ENCODE measurements at places on chromosomes 11 and 22. TPM values are rescaled to one million over a fixed set of nuclear protein-coding genes. Genes with fewer than 3 reads are reported as not detected.
A peak's percentile ranks its signal among the peaks of the same experiment; 100 is the strongest.

Gene SNX32
- 5.9 TPM for total RNA-seq

Gene KCNE3
- total RNA-seq: 0.14 TPM

DNA sequence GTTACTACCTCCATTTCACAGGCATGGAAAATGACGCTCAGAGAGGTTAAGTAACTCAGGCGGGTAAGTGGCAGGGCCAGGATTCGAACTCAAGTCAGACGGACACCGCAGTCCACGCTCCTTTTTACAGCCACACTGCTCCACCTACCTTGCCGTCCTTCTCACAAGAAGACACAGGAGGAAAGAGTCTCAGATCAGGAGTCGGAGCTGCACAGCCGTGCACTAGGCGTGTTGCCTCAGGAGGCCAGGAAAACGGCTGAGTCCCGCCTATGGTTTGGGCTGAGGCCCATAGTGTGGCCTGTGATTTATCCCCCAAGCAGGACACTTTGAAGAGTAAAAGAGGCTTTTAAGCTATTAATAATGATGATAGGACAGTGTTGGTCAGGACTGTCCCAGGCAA, 44.7 kb upstream of the CD5 start:
- no peak for DNase-seq

GRCh38 chr11:70667767-70668166, 269.4 kb downstream of the CTTN start:
- DNase-seq: no peak

DNA sequence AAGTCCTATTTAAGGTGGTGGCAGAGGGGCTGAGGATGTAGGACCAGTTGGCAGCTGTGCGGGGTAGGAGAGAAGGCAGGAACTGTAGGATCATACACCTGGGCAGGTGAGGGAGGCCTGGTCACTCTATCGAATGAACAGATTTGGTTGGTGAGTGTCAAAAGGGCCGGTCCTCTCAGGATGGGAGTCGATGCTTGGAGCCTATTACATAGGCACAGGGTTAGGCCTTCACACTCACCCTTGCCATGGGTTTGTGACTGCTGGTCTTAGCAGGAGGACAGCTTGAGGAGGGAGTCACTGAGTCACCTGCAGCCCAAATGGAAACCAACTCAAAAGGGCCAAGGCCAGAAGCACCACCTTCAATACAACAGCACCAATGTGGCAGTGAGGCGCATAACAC, 80.2 kb upstream of the NARS2 start:
- no peak for DNase-seq

- DNase-seq: peak; percentile 90
These were observed 8.7 kb downstream of the PNPLA5 start for GRCh38 chr22:43883012-43883661.

DNA sequence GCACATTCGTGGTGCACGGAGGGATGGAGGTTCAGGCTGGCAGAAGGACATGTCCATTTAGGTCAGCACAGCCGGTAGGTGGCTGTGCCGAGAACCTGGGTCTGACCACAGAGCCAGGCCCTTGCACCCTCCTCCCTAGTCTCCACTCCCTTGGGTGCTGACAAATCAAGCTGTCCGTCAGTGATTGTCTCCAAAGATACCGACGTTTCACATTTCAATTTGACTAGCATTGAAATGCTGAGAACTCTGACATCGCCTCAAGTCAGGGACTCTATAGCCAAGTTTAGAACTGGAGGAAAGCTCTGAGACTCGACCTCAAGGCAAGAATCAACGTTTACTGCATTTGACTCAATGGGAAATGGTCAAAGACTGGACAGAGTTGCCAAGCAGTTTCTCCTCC, 1321.1 kb downstream of the TBC1D22A start:
- DNase-seq: no peak

- DNase-seq: no peak
These were observed 121.0 kb downstream of the BUD13 start for GRCh38 chr11:116651737-116652237.

DNA sequence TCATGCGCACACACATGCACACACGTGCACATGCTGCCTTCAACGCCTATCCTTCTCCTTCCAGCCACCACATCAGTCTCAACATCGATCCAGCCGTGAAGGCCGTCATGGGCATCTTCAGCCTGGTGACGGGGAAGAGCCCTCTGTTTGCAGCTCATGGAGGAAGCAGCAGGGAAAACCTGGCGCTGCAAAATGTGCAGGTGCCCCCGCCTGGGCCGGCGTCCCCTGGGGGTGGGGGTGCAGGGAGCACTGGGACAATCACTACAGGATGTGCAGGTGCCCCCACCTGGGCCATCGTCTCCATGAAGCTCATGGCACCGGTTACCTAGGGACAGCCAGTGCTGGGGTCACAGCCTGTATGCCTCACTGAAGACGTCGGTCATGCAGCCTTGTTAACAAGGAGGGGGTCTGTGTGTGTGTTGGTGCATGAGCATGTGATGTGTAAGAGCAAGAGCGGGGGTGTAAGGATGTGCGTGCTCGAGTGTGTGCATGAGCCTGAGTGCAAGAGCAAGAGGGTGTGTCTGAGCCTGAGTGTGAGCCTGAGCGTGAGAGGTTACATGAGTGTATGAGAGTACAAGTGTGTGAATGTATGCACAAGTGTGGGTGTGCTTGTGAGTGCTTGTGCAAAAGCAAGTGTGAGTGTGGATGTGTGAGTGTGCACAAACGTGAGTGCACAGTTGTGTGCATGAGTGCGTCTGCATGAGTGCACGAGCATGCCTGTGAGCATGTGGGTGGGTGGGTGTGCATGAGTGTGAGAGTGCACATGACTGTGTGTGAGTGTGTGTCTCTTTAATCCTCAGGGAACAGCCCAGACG, 31.5 kb downstream of the NADSYN1 start:
- DNase-seq: no peak

All from cardiac muscle cell (in vitro differentiated cells and primary cell).